ENCODE measurements at places on chromosomes 5 and 9. TPM values are rescaled to one million over a fixed set of nuclear protein-coding genes. Genes with fewer than 3 reads are reported as not detected.

GRCh38 chr5:79346420-79346824, 110.5 kb downstream of the JMY start:
- no peak for DNase-seq

GRCh38 chr9:132509928-132510874, 72.2 kb upstream of the BARHL1 start:
- no peak for DNase-seq

GRCh38 chr5:102750151-102750834, 4.8 kb upstream of the PAM start:
- no peak for DNase-seq

- no peak for DNase-seq
Observed at GRCh38 chr5:1783216-1783554, 16.5 kb downstream of the MRPL36 start.

PCSK1 gene
- 8.7 TPM for total RNA-seq

PCDHAC1 gene
- not detected for total RNA-seq

SLC4A9 gene
- total RNA-seq, result not detected

Data from endothelial cell of umbilical vein (primary cell).